ENCODE measurements at places on chromosomes 4 and X. TPM values are rescaled to one million over a fixed set of nuclear protein-coding genes. Genes with fewer than 3 reads are reported as not detected.

The RBM46 gene
- total RNA-seq = not detected

The P2RY10 gene
- not detected for total RNA-seq

The PPEF1 gene
- total RNA-seq = not detected

The ARSJ gene
- 22.7 TPM for total RNA-seq

The MED12 gene
- 4.8 TPM for total RNA-seq

The PNMA6A gene
- total RNA-seq = 11.8 TPM

The BMP2K gene
- 53.5 TPM for total RNA-seq

The IGSF1 gene
- not detected for total RNA-seq

The RPS6KA6 gene
- total RNA-seq = 4.0 TPM

The KLKB1 gene
- not detected for total RNA-seq

The SCML2 gene
- 3.3 TPM for total RNA-seq

The SLC16A2 gene
- 0.14 TPM for total RNA-seq

The GPAT3 gene
- total RNA-seq = 13.4 TPM

Measured in Caki2 (cell line).